GM10248 (cell line): ENCODE measurements at places on chromosomes 5 and 9.

GRCh38 chr5:128349044-128349858 lies 188.8 kb downstream of the FBN2 start:
- no peak for DNase-seq

GRCh38 chr5:10562201-10563109 lies 1.4 kb upstream of the ANKRD33B start:
- DNase-seq, result peak; percentile 75

- no peak for DNase-seq
These were observed 76.6 kb downstream of the CD180 start for GRCh38 chr5:67120032-67120431.

DNA sequence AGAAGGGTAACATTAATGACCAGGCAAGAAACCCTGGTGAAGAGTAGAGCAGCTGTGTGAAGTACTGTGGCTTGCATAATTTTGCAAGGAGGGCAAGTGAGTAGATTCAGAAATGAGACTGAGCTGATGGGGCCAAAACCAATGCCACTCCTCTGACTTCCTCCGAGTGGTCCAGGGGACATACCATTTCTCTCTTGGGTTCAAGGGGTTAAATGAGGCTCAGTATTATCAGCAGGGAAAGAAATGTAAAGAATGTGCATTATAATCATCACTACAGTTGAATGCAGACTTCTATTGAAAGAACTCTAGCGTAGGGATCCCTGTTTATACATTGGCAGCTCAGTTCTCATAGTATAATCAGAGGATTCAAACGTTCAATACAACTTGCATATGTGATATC lies 9.9 kb downstream of the POLR3G start:
- no peak for DNase-seq

- no peak for DNase-seq
These were observed 460.4 kb downstream of the ACTL7B start for GRCh38 chr9:108395421-108395820.

GRCh38 chr5:147037515-147038205 lies 159.1 kb upstream of the PPP2R2B start:
- DNase-seq, result no peak
